ENCODE measurements at places on chromosomes 1 and 21. TPM values are rescaled to one million over a fixed set of nuclear protein-coding genes. Genes with fewer than 3 reads are reported as not detected.

PLA2G4A gene
- 9.4 TPM for total RNA-seq

AGMAT gene
- 8.1 TPM for total RNA-seq

NPPB gene
- not detected for total RNA-seq

GOLT1A gene
- total RNA-seq: 4.6 TPM

ST6GALNAC5 gene
- not detected for total RNA-seq

ETNK2 gene
- 8.1 TPM for total RNA-seq

ARHGAP30 gene
- total RNA-seq: 0.07 TPM

TFAP2E gene
- total RNA-seq: 0.40 TPM

CRYAA gene
- total RNA-seq: not detected

PTPN14 gene
- total RNA-seq: 13.0 TPM

TRIM17 gene
- not detected for total RNA-seq

CCDC30 gene
- 1.2 TPM for total RNA-seq

S100A14 gene
- total RNA-seq: 0.55 TPM

CSF3R gene
- total RNA-seq: not detected

KRTAP10-5 gene
- total RNA-seq: not detected

PDZK1 gene
- 0.39 TPM for total RNA-seq

KPRP gene
- total RNA-seq: not detected

LCE1E gene
- not detected for total RNA-seq

KRTAP21-2 gene
- total RNA-seq: not detected

MAB21L3 gene
- total RNA-seq: not detected

RGS16 gene
- total RNA-seq: 0.25 TPM

TRIM67 gene
- total RNA-seq: 0.12 TPM

VWA5B1 gene
- total RNA-seq: not detected

TMEM269 gene
- total RNA-seq: 0.08 TPM

CLCA1 gene
- not detected for total RNA-seq

VCAM1 gene
- not detected for total RNA-seq

CD5L gene
- not detected for total RNA-seq

C1orf198 gene
- 14.2 TPM for total RNA-seq

DBT gene
- total RNA-seq: 2.3 TPM

RAVER2 gene
- 3.5 TPM for total RNA-seq

CHI3L2 gene
- 0.32 TPM for total RNA-seq

SLC45A1 gene
- total RNA-seq: 8.6 TPM

FCRLB gene
- 2.0 TPM for total RNA-seq

SYDE2 gene
- total RNA-seq: 0.99 TPM

MAEL gene
- not detected for total RNA-seq

TMCO2 gene
- not detected for total RNA-seq

RIIAD1 gene
- not detected for total RNA-seq

F3 gene
- 3.4 TPM for total RNA-seq

CELA2B gene
- not detected for total RNA-seq

GLIS1 gene
- not detected for total RNA-seq

UBASH3A gene
- total RNA-seq: 0.18 TPM

ITLN2 gene
- 0.14 TPM for total RNA-seq

MYBPHL gene
- not detected for total RNA-seq

TPTE gene
- total RNA-seq: not detected

LINGO4 gene
- total RNA-seq: not detected

TNFRSF18 gene
- 0.35 TPM for total RNA-seq

DNM3 gene
- total RNA-seq: 0.70 TPM

Data from A549 treated with ZK216348 at 1 μM for 4 hours (cell line).